ENCODE measurements at places on chromosomes 5 and 9.

- DNase-seq: no peak
Observed at GRCh38 chr5:163105456-163105855, 331.9 kb upstream of the CCNG1 start.

GRCh38 chr5:103428411-103428871, 134.1 kb downstream of the NUDT12 start:
- DNase-seq: no peak

GRCh38 chr5:96288166-96288844, 144.7 kb downstream of the PCSK1 start:
- DNase-seq: no peak

DNA sequence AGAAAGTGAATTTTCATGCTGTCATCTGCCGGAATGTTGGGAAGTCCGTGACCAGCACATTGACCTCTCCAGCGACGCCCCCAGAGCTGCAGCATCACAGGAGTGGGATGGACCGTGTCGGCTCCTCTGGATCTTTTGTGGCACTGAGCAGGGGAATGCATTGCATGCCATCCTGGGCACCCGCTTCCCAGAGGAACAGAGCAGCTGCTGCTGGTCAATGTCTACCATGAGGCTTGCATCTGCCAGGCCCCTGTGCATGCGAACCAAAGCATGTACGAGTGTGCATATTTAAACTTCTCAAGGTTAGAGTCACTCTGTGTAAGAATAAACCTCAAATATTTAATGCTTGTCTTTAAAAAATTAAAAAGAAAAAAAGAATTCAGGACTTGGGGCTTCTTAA, 414.8 kb downstream of the GADD45G start:
- no peak for DNase-seq

DNA sequence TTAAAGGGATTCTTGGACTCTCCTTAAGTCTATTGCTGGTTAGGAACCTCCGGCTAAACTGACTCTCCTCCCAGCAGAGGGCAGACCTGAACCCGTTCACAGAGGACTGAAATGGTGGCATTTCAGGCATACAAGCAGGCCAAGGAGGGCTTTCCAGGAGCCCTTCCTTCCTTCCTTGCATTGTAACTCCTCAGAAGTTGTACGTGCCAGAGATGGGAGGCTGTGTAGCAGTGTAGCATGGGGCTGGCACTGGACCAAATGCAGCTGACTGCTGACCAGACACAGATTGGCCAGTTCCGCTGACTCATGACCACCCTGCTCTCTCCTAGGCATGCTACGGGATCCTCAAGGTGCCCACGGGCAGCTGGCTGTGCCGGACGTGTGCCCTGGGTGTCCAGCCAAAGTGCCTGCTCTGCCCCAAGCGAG, 36.4 kb downstream of the JADE2 start:
- no peak for DNase-seq

DNA sequence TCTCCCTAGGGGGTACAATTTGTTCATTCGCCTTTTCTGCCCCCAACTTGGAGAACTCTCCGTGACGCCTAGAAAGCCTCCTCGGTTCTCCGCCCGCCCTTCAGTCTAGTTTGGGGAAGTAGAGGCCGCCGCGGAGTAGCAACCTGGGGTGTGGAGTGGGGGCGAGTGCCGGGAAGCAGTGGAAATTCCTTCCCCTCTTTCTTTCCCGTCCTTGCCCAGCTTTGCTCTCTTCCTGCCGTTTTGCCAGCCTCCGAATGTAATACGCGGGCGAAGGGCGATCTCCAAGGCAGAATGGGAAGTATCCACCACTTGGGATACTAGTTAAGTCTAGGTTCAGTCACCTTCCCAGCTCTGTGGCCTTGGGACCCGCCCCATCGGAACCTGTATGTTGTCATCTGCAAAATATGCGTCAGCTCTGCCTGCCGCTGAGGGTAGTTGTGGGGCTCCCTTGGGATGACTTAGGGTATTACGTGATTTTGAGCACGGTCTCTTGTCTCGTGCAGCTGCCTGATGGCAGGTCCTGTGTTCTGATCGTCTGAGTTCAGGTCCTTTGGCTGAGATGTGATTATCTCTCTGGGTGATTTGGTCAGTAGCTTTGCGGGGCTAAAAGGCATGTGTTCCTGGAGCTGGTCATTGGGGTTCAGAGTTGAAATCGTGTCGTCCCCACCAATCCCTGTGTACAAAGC, 724 bp downstream of the PAM start:
- peak; percentile 52 for DNase-seq

GRCh38 chr9:109190151-109190550, 23.1 kb upstream of the FRRS1L start:
- DNase-seq: no peak

DNA sequence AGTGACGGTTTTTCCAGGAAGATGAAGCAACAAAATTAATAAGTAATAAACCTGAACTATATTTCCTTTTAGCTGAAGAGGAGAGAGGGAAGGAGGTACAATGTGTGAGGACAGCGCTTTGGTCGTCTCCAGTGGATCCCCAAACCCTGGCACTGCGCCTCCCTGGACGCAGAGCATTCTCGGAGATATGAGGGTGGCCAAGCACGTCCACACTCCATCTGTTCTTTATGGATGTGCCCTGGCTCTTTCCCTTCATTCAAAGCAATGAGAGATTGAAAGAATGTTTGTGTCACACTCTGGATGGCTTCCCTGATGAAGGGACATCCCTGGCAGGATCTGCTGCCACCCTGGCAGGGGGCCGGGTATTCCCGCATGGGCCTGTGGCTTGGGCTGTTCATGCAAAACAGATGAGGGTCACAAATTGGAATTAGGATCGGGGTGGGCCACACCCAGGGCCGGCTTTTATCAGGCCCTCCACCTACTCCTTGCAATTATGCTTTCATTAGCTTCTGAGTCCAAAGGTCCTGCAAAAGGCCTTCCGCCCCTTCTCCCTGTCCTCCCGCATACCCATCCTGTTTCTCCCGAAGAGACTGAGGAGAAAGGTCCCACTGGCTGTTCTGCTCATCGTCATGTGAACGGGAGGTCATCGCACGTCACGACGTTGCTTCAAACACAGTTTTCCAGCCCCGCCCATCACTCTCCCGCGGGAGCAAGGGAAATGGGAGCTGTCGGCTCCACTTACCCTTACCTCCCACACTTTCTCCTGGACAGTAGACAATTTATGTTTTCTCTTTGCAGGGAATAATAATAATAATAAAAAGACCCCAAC, 286.1 kb upstream of the IRX4 start:
- DNase-seq: no peak

- no peak for DNase-seq
Observed at GRCh38 chr5:157528036-157528632, 47.4 kb downstream of the ADAM19 start.

DNA sequence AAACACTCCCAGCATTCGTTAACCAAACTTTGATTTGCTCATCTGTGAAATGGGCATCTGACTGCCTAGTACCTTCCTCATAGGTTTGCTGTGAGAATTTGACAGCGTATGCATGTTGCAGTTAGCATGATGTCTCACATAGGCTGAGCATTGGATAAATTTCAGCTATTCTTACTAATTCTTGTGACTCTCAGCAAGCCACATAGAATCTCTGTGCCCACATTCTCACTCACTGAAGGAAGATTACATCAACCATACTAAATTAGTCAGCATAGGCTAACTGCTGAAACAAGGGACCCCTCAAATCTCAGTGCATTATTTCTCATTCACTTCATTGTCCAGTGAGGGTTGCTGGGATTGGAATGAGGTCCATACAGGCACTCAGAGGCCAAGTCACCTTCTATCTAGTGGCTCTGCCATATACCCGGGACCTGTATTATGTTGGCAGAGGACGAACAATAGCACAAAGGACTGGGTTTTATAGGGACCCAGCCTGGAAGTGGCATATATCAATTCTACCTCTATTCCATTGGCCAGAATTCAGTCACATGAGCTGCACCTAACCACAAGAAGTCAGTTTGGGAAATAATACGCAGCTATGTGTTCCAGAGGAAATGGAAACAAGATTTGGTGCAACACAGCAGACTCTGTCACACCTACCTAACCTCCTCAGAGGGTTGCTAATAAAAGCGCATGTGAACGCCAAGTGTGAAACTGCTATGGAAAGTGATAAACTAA, 4.2 kb upstream of the PTGER4 start:
- no peak for DNase-seq

DNA sequence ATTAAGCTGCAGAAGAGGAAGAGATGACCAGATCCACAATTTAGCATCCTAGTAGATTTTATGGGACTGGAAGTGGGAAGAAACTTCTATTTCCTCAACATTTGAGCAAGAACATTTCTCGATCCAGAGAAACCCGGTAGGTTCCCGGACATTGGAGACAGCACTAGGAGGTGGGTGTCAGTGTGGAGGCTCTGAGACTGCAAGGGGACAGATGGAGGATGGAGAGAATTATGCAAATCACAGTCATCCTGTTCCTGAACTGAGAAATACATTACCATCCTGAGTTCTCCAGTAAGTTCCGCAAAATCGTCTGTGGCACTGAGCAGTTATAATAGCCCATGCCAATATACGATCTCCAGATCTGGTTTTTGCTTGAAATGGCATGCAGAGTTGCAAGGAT, 25.6 kb downstream of the GLDC start:
- DNase-seq: no peak

DNA sequence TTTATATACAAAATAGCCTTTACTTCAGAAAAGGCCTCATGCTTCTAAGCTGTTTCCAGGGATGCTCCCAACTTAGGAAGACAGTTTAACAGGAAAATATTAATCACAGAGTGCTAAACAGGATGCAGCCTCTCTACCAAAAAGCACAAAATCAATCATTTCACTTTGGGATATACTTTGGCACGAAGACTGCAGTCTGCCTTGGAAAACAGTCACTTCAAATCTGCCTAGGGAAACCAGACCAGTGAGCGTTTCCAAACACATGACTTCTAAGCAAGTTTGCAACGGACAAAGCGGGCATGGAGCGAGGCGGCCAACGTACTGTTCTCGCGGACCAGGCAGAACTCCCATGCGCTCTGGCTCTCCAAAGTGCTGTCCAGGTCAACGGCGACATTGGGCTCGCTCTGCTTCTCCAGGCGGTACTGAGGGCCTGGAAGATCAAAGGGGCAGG, 201.0 kb downstream of the MAPKAP1 start:
- no peak for DNase-seq

- no peak for DNase-seq
Observed at GRCh38 chr5:141760193-141760592, 78.2 kb upstream of the ARAP3 start.

DNA sequence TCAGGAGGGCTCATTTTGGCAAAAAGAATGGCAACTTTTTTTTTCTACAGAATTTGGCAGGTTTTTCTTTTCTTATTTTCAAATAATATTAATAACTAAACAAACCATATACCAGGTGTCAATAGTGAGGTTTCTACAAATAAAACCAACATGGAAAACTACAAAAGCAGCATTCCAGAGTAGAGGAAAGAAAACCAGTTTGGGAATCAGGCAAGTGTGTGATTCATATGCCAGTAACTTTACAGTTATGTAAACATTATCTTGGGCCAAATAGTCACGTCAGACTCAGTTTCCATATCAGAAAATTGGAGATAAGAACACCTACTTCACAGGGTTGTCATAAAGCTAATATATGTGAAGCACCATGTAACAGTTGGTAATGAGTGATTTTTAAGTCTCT, 51.7 kb downstream of the FBXW11 start:
- DNase-seq: no peak

- DNase-seq: no peak
Observed at GRCh38 chr5:94276751-94277150, 341.7 kb downstream of the KIAA0825 start.

GRCh38 chr5:145718956-145719355, 116.2 kb downstream of the PRELID2 start:
- DNase-seq: no peak

DNA sequence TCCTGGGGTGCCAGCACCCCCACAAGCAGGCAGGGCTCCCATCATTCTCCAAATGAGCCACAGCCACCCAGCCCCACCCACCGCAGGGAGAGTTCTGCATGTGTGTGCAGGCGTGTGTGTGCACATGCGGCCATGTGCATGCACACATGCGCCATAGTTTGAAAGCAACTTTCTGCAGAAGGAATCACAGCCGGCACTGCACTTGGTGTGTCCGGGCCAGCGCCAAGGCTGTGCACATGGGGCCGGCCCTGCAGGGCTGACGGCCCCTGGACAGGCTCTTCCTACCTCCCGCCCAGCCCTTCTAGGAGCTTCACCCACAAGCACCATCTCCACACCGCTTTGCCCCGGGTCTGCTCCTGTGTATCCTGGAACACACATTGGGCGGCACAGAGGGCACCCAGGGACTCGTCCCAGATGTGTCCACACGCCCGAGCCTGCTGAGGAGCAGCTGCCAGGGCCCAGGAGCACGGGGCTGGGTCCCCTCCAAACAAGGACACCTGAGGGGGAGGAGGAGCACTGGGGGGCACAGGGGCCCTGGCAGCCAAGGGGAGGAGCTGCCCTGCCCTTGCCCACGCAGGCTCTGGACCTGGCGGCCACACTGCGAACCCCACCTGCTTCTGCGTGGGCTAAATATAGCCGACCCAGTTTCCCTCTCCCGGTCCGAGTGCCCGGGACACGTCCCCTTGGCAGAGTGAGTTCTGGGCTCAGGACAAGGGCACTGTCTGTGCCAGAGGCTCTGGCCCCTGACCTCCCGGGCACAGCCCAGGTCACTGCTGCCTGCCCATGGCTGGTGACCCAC, 19.1 kb downstream of the TPPP start:
- no peak for DNase-seq

DNA sequence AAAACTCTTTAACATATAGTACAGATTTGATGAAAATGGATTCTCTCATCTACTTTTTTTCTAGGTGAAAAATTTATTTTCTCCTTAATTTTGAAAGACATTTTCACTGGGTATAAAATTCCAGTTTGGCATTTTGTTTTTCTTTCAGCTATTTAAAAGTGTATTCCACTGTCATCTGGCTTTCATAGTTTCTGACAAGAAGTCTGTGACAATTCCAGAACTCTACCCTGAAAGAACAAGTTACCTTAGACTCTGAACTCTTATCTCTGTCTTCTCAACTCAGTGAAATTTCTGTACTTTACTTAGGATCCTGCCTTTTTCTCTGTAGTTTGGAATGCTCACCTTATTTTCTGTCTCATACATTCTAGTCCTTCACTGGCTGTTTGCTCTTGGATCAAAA, 161.7 kb downstream of the RANBP17 start:
- DNase-seq: no peak

DNA sequence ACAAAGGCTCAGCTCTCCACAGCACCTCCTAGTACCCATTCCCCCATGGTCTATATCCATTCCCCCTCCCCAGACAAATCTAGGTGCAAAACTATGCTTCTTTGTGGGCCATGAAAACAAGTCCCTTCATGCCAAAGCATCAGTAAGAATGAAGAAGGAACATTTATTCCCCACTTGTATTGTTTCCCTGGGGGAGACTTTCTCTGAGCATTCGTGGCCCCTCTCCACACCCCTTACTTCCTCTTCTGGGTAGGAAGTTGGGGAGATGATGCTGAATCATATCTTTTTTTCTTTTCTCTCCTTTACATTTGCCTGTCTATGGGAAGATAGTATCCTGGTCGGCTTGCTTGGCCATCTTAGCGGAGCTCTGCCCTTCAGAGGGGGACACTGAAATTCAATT, 246.8 kb downstream of the NSG2 start:
- DNase-seq: no peak

GRCh38 chr5:155575861-155576260, 562.3 kb downstream of the KIF4B start:
- no peak for DNase-seq
